Activated T-cell treated with anti-CD3 and anti-CD28 coated beads, Interleukin-2, amount 50 U/mL, for 4 hours (primary cell): ENCODE measurements at places on chromosomes 2 and 18. TPM values are rescaled to one million over a fixed set of nuclear protein-coding genes. Genes with fewer than 3 reads are reported as not detected.

Gene RGPD4
- total RNA-seq: 0.24 TPM

Gene CPO
- not detected for total RNA-seq

Gene RAB6C
- total RNA-seq: not detected

Gene KIAA2012
- total RNA-seq: not detected

Gene CNDP1
- total RNA-seq: 0.49 TPM

Gene TSPYL6
- not detected for total RNA-seq

Gene CCBE1
- total RNA-seq: not detected

Gene SERPINB11
- total RNA-seq: not detected

Gene RNF125
- total RNA-seq: 16.8 TPM

Gene CRYGD
- not detected for total RNA-seq

Gene RIF1
- total RNA-seq: 68.9 TPM

Gene ALPI
- not detected for total RNA-seq

Gene DSC3
- not detected for total RNA-seq

Gene C2orf80
- not detected for total RNA-seq

Gene HRH4
- total RNA-seq: 0.41 TPM

Gene CNTNAP5
- not detected for total RNA-seq

Gene UGT1A8
- total RNA-seq: not detected

Gene NAT8
- total RNA-seq: not detected

Gene HTR2B
- total RNA-seq: 0.23 TPM
